Activated T-helper 2 cell treated with anti-CD3 and anti-CD28 coated beads, Interferon-gamma antibody, Interleukin-2, Interleukin-4, amounts not matched to agents 10 μg/mL and 5 μg/mL and 100 μg/mL, durations not matched to agents 14 hours and 24 hours and 36 hours (primary cell): ENCODE measurements at places on chromosomes 1 and 21.

- H3K36me3 ChIP-seq, result peaks cover 73% of the 10 kb centered on the region
- no peak for DNase-seq
- H3K4me3 ChIP-seq, result no peak overlapping the region
- peaks cover 26% of the 10 kb centered on the region for H3K4me1 ChIP-seq
- H3K27me3 ChIP-seq, result no peaks in the 10 kb centered on the region
Measured at GRCh38 chr21:25757531-25757930, 22.8 kb downstream of the GABPA start.

GRCh38 chr1:48084826-48085225 lies 87.6 kb upstream of the TRABD2B start:
- H3K27ac ChIP-seq, result no peak overlapping the region
- H3K4me1 ChIP-seq, result no peaks in the 10 kb centered on the region
- H3K4me3 ChIP-seq, result no peak overlapping the region
- no peaks in the 10 kb centered on the region for H3K36me3 ChIP-seq

GRCh38 chr1:11071463-11072215 lies 11.8 kb upstream of the SRM start:
- no peak for DNase-seq
- no peak overlapping the region for H3K27ac ChIP-seq
- peaks cover 2% of the 10 kb centered on the region for H3K4me1 ChIP-seq
- H3K4me3 ChIP-seq, result no peak overlapping the region

DNA sequence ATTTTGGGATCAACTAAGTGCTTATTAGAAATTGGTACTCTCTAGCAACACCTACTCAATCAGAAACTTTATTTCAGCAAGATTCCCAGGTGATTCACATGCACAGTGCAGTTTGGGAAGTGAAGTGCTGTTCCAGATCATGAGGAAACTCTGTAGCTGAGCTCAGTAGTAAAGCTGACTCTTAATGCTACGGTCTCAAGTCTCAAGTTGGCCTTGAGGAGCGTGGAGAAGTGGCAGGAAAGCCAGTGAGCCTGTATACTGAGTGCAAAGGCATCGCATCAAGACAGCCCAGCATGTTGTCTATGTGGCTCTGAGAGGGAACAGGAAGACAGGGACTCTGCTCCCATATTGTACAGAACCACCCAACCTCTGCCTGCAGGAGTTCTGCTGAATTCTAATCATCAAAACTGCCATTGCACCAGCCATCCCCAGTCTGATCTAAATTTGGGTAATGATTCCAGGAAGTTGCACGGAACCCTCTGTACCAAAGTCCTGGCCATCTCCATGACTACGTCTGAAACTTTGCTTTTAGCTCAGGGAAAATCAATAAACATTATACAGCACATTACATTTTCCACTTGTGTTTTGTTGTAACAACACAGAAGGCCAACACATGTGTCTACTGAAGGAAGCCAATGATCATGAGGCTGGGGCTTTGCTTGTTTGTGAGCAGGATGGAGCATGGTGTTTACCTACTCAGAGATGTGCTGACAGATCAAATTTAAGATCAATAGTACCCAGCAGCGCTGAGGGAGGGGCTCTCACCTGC lies 105.1 kb upstream of the TLR5 start:
- no peak for DNase-seq
- no peak overlapping the region for H3K27ac ChIP-seq
- H3K4me3 ChIP-seq, result no peak overlapping the region
- peaks cover 26% of the 10 kb centered on the region for H3K4me1 ChIP-seq
- H3K27me3 ChIP-seq, result peaks cover 1% of the 10 kb centered on the region

GRCh38 chr1:27176323-27176722 lies 21.4 kb upstream of the SLC9A1 start:
- no peaks in the 10 kb centered on the region for H3K4me1 ChIP-seq
- no peak overlapping the region for H3K4me3 ChIP-seq
- DNase-seq, result no peak
- no peaks in the 10 kb centered on the region for H3K36me3 ChIP-seq
- H3K27me3 ChIP-seq, result no peaks in the 10 kb centered on the region

DNA sequence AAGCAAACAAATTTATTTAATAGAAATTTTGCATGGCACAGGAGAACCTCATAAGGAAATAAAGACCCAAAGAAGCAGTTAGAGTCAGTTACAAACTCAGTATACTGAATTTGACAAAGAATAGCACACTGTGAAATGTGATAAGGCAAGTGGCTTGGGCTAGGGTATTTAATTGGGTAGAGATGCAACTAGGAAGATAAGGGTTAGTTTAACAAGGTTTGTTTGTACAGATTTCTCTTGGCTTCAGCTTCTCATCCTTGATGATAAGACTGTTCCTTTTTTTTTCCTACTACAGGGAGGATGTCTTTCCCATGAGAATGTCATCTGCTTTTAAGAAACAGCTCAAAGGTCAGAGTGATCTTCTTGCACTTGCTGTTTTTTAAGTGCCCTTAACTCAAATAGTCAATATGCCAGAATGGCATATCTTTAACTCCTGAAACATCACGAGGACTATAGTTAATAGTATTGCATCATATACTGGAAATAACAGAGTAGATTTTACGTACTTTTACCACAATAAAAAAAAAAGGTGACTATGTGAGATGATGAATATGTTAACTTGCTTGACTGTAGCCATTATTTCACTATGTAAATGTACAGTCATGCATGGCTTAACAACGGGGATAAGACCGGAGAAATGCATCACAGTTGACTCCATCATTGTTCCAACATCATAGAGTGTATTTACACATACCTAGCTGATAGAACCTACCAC lies 9.2 kb upstream of the TRAF3IP3 start:
- H3K4me3 ChIP-seq, result no peak overlapping the region
- H3K27ac ChIP-seq, result peak overlapping the region; percentile 78
- no peaks in the 10 kb centered on the region for H3K27me3 ChIP-seq
- DNase-seq, result no peak
- H3K36me3 ChIP-seq, result no peaks in the 10 kb centered on the region

GRCh38 chr21:15999741-16000140 lies 270.0 kb downstream of the USP25 start:
- no peaks in the 10 kb centered on the region for H3K4me1 ChIP-seq
- no peaks in the 10 kb centered on the region for H3K36me3 ChIP-seq
- no peak for DNase-seq
- no peaks in the 10 kb centered on the region for H3K27me3 ChIP-seq

DNA sequence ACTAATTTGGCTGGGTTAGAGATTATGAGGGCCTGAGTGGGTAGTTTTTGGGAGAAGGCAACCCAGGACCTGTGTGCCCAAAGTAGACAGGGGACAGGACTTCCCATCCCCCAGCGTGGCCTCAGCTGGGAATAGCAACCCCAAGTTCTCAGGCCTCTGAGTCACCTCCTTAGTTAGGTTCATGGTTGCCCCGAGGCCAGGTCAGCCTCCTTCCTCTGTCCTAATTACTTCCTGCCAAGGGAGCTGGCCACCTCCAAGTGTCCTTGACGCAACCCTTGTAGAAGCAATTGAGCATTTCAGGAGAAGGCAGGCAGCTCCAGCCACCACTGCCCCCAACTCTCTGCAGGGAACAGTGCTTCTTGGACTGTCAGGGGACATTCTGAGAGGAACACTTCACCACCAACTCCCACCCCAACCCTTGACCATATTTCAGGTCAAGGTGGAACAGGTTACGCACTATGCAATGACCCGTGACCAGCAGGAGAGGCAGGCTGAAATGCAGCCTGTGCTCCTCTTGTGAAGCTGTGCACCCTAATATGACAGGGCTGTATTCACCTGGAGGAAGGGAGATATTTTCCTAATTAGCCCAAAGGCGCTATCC lies 5.1 kb upstream of the NT5C1A start:
- no peaks in the 10 kb centered on the region for H3K36me3 ChIP-seq
- DNase-seq, result no peak
- H3K4me1 ChIP-seq, result peaks cover 6% of the 10 kb centered on the region
- no peak overlapping the region for H3K4me3 ChIP-seq

GRCh38 chr1:30812076-30812475 lies 54.5 kb upstream of the LAPTM5 start:
- no peak overlapping the region for H3K27ac ChIP-seq
- no peak for DNase-seq

GRCh38 chr1:37862330-37862729 lies 2.9 kb upstream of the MTF1 start:
- H3K4me3 ChIP-seq, result no peak overlapping the region
- peaks cover 22% of the 10 kb centered on the region for H3K4me1 ChIP-seq
- peaks cover 30% of the 10 kb centered on the region for H3K36me3 ChIP-seq
- no peak for DNase-seq

- DNase-seq, result no peak
- H3K36me3 ChIP-seq, result peaks cover 14% of the 10 kb centered on the region
- H3K27me3 ChIP-seq, result no peaks in the 10 kb centered on the region
- H3K4me1 ChIP-seq, result peaks cover 39% of the 10 kb centered on the region
- H3K4me3 ChIP-seq, result no peak overlapping the region
- no peak overlapping the region for H3K27ac ChIP-seq
Measured at GRCh38 chr1:59075021-59075420, 221.9 kb upstream of the FGGY start.

- no peaks in the 10 kb centered on the region for H3K4me1 ChIP-seq
- no peak overlapping the region for H3K27ac ChIP-seq
- H3K4me3 ChIP-seq, result no peak overlapping the region
- no peaks in the 10 kb centered on the region for H3K36me3 ChIP-seq
- DNase-seq, result no peak
- peaks cover 12% of the 10 kb centered on the region for H3K27me3 ChIP-seq
Measured at GRCh38 chr1:38186566-38186965, 140.0 kb upstream of the POU3F1 start.

DNA sequence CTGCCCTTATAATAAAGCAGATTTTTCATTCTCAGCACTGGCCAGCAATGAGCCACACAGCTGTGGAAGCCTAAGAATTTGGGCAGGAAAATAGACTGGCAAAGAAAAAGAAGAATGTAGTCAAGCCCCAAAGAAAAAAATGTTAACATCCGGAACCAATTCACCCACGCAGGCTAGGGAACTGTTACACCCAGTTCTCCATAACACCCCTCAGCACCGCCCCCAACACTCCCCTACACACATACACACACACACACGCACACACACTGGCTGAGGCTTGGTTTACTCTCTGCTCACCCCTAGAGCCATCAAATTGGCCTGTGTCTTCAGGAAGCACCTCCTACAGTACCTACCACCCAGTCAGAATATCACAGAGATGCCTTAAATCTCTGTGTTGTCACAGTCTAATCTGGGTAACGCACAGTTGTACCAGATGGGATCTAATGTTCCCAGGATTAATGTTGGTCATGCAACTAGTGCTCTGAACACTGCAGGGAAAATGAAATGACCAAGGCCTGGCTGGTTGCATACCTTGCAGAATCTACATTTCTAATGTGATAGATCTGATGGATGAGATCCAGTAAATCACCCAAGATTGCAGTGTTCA lies 14.5 kb downstream of the TBX15 start:
- H3K4me3 ChIP-seq, result no peak overlapping the region
- peaks cover 14% of the 10 kb centered on the region for H3K27me3 ChIP-seq
- H3K4me1 ChIP-seq, result no peaks in the 10 kb centered on the region

DNA sequence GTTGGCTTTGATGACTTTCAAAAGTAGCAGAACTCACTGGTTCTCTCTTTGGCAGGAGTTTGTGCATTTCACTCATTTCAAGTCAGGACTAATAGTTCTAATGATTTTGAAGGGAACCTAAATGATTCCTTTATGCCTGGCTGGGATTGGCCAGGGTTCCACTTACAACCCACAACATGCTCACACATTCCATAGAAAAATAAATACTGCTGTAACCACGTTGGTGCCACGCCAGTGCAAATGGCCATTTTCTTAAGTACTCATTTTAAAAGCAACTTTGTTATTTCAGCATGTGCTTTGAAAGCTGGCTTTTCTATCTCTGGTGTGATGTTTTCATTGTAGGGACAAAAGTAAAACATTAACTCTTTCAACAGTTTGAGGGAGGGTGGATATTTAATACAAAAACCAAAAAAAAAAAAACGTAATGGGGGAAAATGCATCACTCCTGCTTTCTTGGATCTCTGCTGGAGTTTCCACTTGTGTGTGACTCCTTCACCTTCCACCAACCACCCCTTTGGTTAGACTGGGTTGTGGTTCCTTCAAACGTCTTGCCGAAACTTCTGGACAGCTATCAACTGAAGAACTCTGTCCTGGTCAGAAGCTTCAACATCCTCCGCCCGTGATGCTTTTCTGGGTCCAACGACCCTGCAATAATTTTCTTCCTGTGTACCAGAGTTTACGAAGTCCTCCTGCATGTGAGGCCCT lies 300.4 kb upstream of the RUNX1 start:
- H3K36me3 ChIP-seq, result peaks cover 15% of the 10 kb centered on the region
- H3K4me3 ChIP-seq, result no peak overlapping the region
- no peak overlapping the region for H3K27ac ChIP-seq
- no peak for DNase-seq
- H3K27me3 ChIP-seq, result no peaks in the 10 kb centered on the region

- H3K27ac ChIP-seq, result peak overlapping the region; percentile 99
- peak overlapping the region; percentile 28 for H3K4me3 ChIP-seq
- peaks cover 35% of the 10 kb centered on the region for H3K36me3 ChIP-seq
- no peak for DNase-seq
- peaks cover 91% of the 10 kb centered on the region for H3K4me1 ChIP-seq
Measured at GRCh38 chr1:89604414-89604735, 28.5 kb upstream of the LRRC8C start.

GRCh38 chr1:81330521-81330920 lies 470.2 kb upstream of the ADGRL2 start:
- no peaks in the 10 kb centered on the region for H3K27me3 ChIP-seq
- H3K36me3 ChIP-seq, result no peaks in the 10 kb centered on the region
- DNase-seq, result no peak
- no peak overlapping the region for H3K27ac ChIP-seq
- H3K4me1 ChIP-seq, result no peaks in the 10 kb centered on the region

DNA sequence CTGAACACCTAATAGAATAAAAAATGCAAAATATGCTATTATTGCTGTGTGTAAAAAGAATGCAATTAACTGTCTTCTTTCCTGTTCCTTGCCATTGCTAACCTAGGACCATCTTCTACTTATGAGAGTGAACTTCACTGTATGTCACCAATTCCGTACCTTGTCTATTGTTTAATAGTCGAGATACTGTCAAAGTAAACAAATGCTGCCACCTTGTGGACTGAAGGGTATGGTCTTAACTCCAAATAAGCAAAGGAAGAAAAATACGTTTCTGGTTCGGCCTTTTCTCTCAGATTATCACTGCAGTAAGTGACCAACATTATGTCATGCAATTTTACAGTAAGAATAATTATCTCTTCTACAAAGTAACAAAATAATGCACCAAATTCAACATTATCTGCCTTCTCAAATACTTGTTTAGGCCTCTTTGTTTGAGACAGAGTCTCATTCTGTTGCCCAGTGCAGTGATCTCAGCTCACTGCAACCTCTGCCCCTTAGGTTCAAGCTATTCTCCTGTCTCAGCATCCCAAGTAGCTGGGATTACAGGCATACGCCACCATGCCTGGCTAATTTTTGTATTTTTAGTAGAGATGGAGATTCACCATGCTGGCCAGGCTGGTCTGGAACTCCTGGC lies 133.4 kb downstream of the COP1 start:
- H3K4me1 ChIP-seq, result peaks cover under 1% of the 10 kb centered on the region
- no peak overlapping the region for H3K4me3 ChIP-seq
- no peaks in the 10 kb centered on the region for H3K27me3 ChIP-seq
- no peak overlapping the region for H3K27ac ChIP-seq
